ENCODE measurements at places on chromosomes 16 and 17.

GRCh38 chr17:927611-928461, 51.7 kb downstream of the NXN start:
- H3K4me1 ChIP-seq, result no peaks in the 10 kb centered on the region
- no peak overlapping the region for H3K4me3 ChIP-seq
- H3K27ac ChIP-seq, result no peak overlapping the region

- H3K4me3 ChIP-seq, result no peak overlapping the region
- H3K36me3 ChIP-seq, result no peaks in the 10 kb centered on the region
- no peak overlapping the region for H3K27ac ChIP-seq
- no peak for DNase-seq
Observed at GRCh38 chr17:30549864-30550511, 72.8 kb downstream of the GOSR1 start.

GRCh38 chr16:6193718-6194117, 1096.1 kb upstream of the EEF2KMT start:
- H3K27me3 ChIP-seq, result no peaks in the 10 kb centered on the region
- H3K4me1 ChIP-seq, result no peaks in the 10 kb centered on the region
- DNase-seq, result no peak

DNA sequence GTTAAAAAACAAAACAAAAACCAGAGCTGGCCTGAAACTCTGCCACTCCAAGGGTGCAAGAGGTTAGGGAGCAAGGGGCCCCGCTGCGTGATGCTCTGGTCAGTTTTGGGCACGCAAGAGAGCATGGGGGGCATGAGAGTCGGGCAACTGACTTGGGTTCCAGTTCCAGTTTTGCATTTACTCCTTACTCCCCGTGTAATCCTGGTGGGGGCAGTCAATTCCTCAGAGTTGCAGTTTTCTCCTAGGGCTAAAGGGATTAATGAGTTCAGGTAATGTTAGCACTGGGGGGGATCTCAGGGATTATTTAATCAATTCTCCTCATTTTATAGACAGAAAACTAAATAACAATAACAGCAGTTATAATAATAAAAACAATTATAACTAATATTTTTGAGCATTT, 72.9 kb upstream of the PMFBP1 start:
- no peak overlapping the region for H3K27ac ChIP-seq
- no peak overlapping the region for H3K4me3 ChIP-seq
- no peaks in the 10 kb centered on the region for H3K27me3 ChIP-seq
- H3K36me3 ChIP-seq, result no peaks in the 10 kb centered on the region
- DNase-seq, result no peak

DNA sequence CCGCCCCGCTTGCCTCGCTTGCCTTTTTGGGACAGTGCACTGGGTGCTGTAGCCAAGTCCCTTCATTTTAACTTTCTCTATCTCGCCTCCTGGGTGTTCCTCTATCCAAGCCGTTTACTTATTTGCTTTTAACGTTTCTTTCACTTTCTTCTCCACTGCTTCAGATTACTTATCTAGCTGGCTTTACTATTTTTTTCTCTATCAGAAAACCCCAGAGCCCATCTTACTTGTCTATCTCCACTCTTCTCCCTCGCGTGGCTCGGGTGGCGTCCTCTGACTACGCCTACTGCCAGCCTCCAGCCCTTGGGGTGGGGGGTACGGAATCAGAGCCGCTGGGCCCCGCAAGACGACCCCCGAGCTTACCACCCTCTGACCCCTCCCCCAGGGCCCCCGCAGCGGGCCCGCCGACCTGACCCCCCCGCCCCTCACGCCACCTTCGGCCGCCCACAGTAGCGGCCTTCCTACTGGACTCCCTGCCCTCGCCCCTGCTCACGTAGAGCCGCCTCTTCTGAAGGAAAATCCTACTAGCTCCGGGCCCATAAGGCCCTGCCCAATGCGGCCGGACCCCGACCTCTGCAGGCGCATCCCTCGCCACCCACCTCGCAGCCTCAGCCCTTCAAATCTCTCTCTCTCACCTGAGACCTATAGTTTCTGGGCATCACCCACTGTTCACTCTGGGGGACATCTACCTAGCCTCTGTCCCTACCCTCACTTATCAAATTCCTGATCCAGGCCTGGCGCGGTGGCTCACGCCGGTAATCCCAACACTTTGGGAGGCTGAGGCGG, 1.0 kb upstream of the SLC12A4 start:
- no peaks in the 10 kb centered on the region for H3K27me3 ChIP-seq
- no peaks in the 10 kb centered on the region for H3K36me3 ChIP-seq
- peak overlapping the region; percentile 80 for H3K27ac ChIP-seq
- H3K4me1 ChIP-seq, result peaks cover 24% of the 10 kb centered on the region
- H3K4me3 ChIP-seq, result peak overlapping the region; percentile 80
- DNase-seq, result peak; percentile 66

DNA sequence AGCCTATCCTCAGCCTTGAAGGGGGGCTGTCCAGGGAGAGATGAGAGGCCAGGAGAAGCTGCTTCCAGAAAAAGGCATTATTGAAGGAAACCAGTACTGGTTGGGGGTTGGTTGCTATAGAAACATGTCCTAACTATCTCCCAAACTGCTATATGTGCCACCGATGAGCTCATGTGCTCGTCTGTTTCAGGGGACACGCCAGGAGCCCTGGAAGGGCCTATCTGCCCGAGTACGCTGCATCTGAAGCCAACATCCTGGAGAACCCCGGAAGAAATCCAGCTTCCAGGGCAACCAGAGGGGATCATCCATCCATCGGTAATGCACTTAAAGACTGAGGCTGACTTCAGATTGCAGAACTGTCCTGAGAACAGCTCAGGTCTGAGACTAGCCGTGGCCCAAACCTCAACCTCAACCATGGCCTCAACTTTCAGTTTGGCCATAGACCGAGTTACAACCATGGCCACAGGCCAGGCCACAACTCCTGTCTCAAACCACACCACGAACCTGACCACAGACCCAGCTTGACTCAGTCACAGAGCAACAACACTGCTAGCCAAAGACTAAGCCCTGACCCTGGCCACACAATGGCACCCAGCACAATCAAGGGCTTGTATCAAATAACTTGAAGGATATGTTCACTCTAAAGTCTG, 10.2 kb downstream of the PITPNM3 start:
- no peaks in the 10 kb centered on the region for H3K4me1 ChIP-seq
- no peak for DNase-seq
- H3K27me3 ChIP-seq, result no peaks in the 10 kb centered on the region
- H3K27ac ChIP-seq, result no peak overlapping the region

GRCh38 chr16:48123104-48123788, 32.5 kb downstream of the ABCC12 start:
- DNase-seq, result no peak
- no peak overlapping the region for H3K27ac ChIP-seq
- no peaks in the 10 kb centered on the region for H3K36me3 ChIP-seq
